CD4-positive, alpha-beta T cell treated with Interleukin-21 for 1 hour (primary cell): ENCODE measurements at places on chromosomes 4 and X.

- no peak for DNase-seq
Observed at GRCh38 chr4:178963446-178964045, 1521.3 kb upstream of the AGA start.

GRCh38 chrX:16202943-16203342 lies 35.7 kb downstream of the MAGEB17 start:
- DNase-seq = no peak

DNA sequence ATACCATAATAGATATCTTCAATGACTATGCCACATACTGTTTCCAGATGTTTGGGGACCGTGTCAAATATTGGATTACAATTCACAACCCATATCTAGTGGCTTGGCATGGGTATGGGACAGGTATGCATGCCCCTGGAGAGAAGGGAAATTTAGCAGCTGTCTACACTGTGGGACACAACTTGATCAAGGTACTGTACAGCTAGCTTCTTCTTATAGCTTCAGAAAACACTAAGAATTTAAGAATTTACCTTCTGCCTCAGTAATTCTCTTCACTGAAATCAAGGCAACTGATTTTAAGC lies 805 bp downstream of the KLB start:
- DNase-seq = no peak

DNA sequence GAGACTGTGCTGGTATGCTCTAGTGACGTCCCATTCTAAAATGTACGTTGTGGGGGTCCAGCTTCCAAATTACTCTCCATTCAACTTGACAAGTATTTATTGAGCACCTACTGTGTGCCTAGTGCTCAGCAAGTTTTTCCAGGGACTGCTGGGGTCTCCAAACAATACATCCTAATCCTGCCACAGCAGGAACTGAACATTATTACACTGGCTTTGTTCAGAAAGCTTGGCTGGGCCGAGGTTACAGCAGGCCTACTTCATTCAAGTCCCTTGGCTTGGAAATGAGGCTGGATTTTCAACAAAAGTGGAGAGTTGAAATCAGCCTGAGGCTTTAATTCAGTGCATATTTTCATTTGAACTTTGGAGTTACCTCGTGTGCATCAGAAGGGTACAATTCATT lies 78.0 kb downstream of the GUCY2F start:
- DNase-seq = no peak

DNA sequence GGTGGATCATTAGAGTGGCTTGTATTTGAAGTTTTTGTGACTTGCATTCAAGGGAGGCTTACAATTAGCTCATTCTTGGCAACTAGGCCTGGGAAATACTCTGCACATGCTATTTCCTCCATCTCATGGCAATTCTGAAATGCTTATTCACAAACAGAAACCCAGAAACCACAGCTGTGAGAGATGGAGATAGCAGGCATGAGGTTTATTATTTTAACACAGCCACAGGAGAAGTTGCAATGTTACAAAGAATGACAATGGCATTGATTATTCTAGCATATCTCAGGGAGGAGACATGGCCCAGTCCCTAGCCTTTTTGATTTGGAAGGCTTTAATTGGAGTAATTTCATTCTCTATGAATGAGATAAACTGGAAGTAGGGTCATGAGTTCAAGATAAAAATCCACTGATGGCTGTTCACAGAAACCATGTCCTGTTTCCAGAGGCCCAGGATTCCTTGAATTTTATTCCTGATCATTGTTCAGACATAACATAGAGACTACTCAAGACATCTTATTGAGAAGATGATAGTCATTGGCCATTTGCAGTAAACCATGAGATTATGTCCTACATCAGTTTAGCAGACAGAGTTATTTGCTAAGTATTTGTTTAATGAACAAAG lies 123.9 kb downstream of the MID1 start:
- no peak for DNase-seq
